Adrenal gland (tissue), 19 donors: ENCODE measurements at places on chromosomes 16 and 17. TPM values are rescaled to one million over a fixed set of nuclear protein-coding genes. Genes with fewer than 3 reads are reported as not detected.

CNEP1R1 gene
- 22.2 TPM for total RNA-seq

MYH1 gene
- not detected for total RNA-seq

POLR3E gene
- total RNA-seq = 48.4 TPM

CA7 gene
- total RNA-seq = not detected

TMEM238L gene
- total RNA-seq = not detected

TMED6 gene
- not detected for total RNA-seq

ZNF750 gene
- not detected for total RNA-seq

TBX6 gene
- total RNA-seq = 2.8 TPM

EPN2 gene
- total RNA-seq = 19.9 TPM

SMPD3 gene
- total RNA-seq = 0.81 TPM

YBX2 gene
- not detected for total RNA-seq

HSD11B2 gene
- 10.3 TPM for total RNA-seq

DNAI2 gene
- total RNA-seq = not detected

DYNC1LI2 gene
- total RNA-seq = 61.1 TPM

PRR29 gene
- 0.57 TPM for total RNA-seq

KRT222 gene
- 0.94 TPM for total RNA-seq

MAP2K3 gene
- 23.7 TPM for total RNA-seq

MYH8 gene
- total RNA-seq = not detected

CSH1 gene
- not detected for total RNA-seq

GNGT2 gene
- total RNA-seq = 2.9 TPM

DNAAF8 gene
- total RNA-seq = 3.3 TPM

PIK3R5 gene
- 51.7 TPM for total RNA-seq

LCAT gene
- total RNA-seq = 4.1 TPM

CORO6 gene
- total RNA-seq = 4.5 TPM

SLC38A8 gene
- total RNA-seq = 1.1 TPM

MT1G gene
- total RNA-seq = 55.2 TPM

HOXB5 gene
- total RNA-seq = 2.1 TPM
